HTR-8/SVneo (cell line): ENCODE measurements at places on chromosomes 1 and 21.

- no peak for DNase-seq
Measured at GRCh38 chr1:175679981-175680652, 63.3 kb downstream of the TNR start.

DNA sequence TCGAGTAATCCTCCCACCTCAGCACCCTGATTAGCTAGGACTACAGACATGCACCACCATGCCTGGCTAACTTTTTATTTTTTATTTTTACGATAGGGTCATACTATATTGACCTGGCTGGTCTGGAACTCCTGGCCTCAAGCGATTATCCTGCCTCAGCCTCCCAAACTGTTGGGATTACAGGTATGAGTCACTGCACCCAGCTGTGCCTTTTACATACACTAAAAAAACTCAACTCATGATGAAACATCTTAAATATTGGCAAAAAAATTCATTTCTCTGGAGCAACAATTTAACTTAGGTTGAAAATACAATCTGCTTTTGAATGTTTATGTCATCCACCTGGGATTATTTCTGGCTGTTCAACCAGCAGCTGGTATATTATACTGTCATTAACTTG, 598.3 kb upstream of the ZP4 start:
- DNase-seq: no peak

GRCh38 chr1:39847940-39848339, 35.4 kb downstream of the TRIT1 start:
- DNase-seq: no peak

- DNase-seq: no peak
Measured at GRCh38 chr1:30270461-30270860, 452.9 kb downstream of the MATN1 start.

DNA sequence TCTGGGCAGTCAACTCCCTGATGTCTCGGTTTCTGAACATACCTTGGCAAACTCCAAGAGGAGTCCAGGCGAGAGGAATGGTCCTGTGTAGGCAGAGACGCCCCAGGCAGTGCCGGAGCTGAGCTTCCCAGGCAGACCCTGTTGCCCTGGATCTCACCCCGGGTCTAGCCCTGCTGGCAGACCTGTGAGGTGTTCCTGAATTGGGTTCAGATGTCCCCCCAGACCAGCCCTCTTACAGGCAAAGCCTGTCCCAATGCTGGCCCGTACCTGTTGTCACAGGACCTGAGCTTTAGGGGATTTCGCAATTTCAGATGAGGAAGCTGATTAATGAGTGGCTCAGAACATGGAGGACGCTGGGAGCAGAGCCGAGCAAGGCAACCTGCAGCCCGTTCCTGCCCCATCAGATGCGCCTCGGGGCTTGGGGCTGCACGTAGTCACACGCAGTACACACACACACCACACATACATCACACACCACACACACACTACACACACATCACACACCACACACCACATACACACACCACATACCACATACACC, 38.5 kb upstream of the PDE9A start:
- peak; percentile 56 for DNase-seq

DNA sequence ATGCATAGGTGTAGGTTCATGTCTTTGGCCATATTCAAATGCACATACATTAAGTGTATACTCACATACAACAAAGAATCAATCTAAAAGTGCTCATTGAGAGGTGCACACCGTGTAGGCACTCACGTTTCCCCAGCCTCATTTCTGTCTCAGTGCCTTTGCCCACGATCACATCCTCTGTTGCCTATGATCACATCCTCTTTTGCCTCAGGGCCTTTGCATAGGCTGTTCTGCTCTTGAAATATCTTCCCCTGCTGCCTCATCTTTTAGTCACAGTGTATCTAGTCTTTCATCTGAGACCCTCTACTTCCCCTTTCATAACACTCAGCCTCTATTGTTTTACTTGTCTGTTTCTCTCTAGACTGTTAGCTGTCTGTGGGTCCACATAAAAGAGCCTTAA, 69.3 kb downstream of the FOXD2 start:
- DNase-seq: no peak

- DNase-seq: peak; percentile 76
Measured at GRCh38 chr1:156860113-156860627, 495 bp upstream of the NTRK1 start.

GRCh38 chr1:167905671-167906070, 8.3 kb downstream of the ADCY10 start:
- no peak for DNase-seq

DNA sequence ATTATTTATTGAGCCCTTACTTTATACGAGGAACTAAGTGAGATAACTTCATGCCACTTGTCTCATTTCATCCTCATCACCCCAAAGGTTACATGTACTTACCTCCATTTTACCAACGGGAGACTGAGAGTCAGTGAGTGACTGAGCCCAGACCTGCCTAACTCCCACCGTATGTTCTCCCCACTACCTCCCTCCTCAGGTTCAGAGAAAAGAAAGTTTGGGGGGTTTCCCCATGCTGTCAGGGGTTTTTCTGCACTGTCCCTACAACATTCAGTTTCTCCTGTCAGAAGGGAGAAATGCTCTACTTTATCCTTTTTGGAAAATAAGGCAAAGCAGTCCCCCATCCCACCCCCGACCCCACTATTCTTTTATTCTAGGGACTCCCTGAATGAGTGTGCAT, 32.9 kb downstream of the FAM78B start:
- no peak for DNase-seq

DNA sequence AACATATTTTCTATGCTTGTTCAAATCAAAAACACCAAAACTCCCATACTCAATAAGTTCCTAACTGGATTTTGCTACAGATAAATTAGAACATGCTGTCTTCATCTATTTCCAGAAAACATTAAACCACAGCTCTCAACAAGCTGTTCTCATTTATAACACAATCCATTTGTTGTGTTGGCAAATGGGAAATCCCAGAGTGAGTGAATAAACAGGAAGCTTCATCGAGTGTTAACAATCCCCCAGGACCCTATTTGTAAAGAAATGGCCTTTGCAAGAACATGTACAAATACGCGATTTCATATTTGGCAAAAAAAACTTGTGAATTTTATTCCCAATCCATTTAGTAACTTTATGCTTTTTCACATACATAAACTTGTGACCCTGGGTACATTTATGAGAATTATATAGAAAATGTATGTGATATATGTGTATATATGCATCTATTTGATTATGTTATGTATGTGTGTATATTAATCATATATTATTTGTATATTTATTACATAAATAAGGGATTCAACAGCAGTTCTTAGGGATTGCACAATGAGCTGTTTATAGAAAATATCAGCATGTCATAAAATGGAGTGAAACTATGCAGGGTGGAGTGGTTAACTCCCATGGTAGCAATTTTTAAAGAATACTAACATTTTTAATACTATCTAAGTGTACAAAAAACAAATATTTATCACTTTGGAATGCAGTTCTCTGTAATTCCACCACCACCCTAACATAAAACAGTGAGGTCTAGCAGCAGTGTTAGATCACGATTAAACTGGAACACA, 160.0 kb downstream of the NEGR1 start:
- no peak for DNase-seq

- DNase-seq: no peak
Measured at GRCh38 chr1:207956986-207957385, 46.1 kb upstream of the CD34 start.

GRCh38 chr1:78003882-78004718, 639 bp upstream of the DNAJB4 start:
- DNase-seq: peak; percentile 46

- no peak for DNase-seq
Measured at GRCh38 chr1:231497629-231498152, 30.8 kb upstream of the TSNAX start.
